ENCODE measurements at places on chromosomes 3 and 15.

- DNase-seq, result no peak
Measured at GRCh38 chr15:88385078-88385700, 82.0 kb downstream of the MRPL46 start.

- no peak for DNase-seq
Measured at GRCh38 chr3:38158472-38158871, 6.9 kb upstream of the OXSR1 start.

GRCh38 chr15:61227269-61227949 is 1.7 kb downstream of the RORA start:
- peak; percentile 52 for DNase-seq

GRCh38 chr3:131917006-131917405 is 117.8 kb downstream of the CPNE4 start:
- no peak for DNase-seq

GRCh38 chr15:51105430-51106016 is 10.8 kb upstream of the TNFAIP8L3 start:
- DNase-seq, result no peak

- no peak for DNase-seq
Measured at GRCh38 chr15:100167884-100168375, 173.8 kb downstream of the ADAMTS17 start.

- no peak for DNase-seq
Measured at GRCh38 chr15:29849218-29849617, 26.9 kb upstream of the TJP1 start.

GRCh38 chr3:100129941-100130340 is 15.6 kb upstream of the FILIP1L start:
- DNase-seq, result no peak

DNA sequence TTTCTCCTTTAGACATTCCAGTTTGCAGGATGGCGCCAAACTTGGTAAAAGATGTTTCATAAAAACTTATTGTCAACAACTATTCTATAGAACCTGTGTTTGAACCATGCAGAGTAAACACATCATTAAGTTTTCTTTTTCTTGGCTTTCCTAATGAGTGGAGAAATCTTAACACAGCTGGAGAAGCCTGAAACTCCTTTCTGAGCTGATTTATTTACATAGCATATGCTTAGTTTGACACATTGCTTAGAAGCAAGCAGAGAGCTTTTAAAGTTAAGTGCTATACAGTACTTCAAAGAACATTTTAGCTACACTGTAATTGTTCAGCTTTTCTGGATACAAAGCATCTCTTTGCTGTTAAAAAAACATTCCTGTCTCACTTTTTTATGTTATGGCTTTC is 61.0 kb upstream of the PAQR5 start:
- no peak for DNase-seq

DNA sequence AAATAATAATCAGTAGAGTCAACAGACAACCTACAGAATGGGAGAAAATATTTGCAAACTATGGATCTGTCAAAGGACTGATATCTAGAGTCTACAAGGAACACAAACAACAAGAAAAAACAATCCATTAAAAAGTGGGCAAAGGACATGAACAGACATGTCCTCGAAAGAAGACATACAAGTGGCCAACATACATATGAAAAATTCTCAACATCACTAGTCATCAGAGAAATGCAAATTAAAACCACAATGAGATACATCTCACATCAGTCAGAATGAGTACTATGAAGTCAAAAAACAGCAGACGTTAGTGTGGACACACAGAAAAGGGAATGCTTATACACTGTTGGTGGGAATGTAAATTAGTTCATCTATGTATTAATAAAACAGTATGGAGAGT is 33.7 kb downstream of the SLC2A2 start:
- peak; percentile 24 for DNase-seq

- no peak for DNase-seq
Measured at GRCh38 chr3:5349343-5349742, 161.8 kb downstream of the EDEM1 start.

DNA sequence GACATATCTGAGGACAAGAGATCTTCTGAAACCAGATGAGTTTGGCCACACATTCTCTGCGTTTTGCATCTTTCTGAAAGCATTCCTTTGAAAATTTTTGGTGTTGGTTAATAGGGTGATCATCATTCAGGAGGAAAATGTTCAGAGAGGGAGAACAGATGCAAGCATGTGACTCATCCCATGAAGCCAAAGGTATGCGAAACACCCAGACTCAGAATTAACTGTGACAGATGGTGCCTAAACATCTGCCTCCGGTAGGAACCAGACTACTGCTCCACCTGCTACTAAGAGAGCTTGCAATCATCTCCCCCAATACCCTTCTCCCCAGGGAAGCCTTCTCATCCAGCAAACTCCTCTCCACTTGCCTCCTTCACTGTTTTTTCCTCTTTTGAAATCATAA is 46.2 kb downstream of the TRIM69 start:
- DNase-seq, result peak; percentile 43

- no peak for DNase-seq
Measured at GRCh38 chr3:123792473-123793201, 91.5 kb downstream of the MYLK start.

DNA sequence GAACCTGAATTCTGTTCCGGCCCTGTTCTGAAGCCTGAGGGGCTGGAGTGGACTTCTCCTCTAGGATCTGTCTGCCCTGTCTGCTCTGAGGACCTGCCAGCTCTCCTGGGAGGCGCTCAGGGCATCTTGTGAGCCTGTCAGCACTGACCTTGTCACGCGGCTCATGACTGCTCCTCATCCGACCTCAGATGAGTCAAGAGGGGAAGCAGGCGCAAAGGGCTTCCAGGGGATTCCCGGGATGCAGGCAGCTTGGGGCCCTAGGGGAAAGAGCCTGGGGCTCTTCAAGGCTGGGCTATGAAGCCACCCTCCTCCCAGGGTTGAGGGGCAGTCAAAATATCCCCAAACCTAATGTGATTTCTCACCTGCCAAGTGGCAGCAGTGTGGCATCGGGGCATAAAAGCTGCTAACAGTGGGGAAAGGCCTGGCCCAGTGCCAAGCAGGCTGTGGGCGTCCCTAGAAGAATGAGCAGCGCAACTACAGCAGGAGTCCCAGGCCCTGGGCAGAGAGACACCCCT is 27.6 kb upstream of the ANKDD1A start:
- peak; percentile 94 for DNase-seq

GRCh38 chr3:59418836-59419235 is 369.0 kb upstream of the CFAP20DC start:
- no peak for DNase-seq

DNA sequence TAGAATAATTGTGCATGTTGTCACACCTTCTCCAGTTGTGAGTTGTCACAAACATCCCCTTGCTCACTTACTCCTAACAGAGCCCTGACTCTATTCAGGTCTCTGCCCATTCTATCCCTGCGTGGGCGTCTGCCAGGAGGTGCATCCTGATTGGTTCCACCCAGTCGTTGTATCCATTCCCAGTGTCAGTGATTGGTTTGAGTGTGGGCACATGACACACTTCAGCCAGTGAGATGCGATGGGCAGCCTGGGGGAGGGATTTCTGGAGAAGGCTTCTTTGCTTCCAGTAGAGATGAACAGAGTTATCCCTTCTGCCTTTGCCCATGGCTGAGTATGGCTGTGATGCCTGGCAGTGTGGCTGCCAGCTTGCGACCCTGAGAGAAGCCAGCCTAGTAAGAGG is 18.7 kb downstream of the PXYLP1 start:
- no peak for DNase-seq

DNA sequence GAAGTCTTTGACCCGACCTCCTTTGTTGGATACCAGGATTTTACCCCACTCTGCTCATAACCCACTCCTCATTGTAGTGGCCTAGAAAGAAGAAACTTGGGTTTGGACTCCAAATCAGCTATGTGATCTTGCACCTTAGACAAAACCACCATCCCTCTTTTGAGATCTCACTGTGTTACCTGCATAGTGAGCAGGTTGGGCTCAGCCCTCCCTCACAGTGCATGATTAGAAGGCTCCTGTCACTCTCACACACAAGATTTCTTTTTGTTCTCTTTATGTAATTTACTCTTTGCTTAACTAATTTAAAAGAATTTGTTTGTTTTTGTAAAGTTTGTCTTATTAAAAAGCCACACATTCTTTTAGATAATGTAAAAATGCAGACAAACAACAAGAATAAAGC is 587.8 kb downstream of the MECOM start:
- no peak for DNase-seq

- no peak for DNase-seq
Measured at GRCh38 chr3:2684046-2684445, 426.1 kb downstream of the IL5RA start.

DNA sequence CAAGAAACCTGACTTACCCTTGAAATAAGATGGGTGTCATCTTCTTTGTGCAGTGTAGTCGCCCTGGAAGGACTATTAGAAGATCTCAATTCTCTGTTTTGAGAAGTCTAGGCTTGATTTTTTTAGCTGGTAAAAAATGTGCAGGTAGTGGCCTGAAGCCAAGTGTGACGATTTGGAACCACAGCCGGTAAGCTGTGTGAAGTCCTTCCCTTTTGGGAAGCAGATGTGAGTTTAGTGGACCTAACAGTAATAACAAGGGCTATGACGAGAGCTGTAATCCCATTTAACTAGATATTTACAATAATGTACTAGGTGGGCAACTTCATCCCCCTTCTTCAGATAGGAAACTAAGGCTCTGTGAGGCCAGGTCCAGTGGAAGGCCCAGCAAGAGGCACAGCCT is 81.7 kb upstream of the MYZAP start:
- DNase-seq, result no peak

DNA sequence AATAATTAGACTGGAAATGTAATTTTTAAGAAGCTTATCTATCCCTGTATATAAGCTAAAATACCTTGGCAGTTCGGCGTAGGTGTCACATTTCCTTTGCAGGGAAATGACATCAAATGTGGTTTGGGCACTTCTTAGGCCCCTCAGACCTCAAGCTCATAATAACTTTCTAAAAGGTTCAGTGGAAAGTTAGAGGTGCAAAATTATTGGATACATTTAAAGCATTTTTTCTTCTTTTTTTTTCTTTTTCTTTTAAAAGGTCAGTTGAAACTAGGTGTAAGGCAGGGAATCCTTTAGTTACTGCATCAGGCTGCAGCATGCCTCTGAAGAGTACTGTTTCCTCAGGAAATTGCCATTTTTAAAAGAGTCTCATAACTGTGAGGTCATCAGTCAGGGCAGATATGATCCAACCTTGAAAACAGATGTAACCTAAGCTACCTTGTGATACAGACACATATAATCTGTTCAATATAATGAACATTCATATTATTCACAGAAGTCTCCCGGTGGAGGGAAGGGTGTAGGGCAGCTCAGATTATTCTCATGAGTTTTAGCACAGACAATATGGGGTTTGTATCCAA is 4.8 kb downstream of the SACM1L start:
- no peak for DNase-seq

DNA sequence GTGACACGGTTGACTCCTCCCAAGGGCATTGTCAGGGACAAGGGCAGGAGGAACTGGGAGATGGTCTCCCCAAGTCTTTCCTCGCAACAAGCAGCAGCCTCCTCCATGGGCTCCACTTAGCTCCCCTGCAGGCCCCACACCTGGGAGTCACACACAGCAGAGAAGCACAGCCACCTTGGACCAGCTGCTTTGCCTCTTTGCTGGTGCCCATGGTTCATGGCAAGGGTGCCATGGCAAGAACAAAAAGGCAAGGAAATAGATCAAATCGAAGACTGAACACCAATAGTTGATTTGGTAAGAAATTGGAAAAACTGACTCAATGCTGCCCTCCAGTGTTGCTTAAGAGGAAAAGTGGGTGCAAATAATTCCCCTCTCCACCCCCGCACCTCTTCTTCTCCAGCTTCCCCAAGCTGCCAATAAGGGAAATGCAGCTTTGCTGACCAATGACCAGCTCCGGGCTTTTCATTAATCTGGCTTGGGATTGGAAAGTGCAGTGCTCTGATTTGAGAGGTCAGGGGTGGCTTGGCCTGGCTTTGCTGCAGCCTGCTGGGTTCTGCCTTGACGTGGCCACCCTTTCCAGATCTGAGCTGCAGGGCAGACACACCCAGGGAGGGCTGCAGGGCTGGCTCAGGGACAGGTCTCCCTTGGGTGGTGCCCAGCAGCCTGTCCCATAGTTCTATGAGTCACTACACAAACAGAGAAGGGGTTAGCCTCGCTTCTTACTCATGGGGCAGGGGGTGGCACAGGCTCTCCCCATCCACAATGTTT is 162.0 kb downstream of the KLF13 start:
- DNase-seq, result peak; percentile 86

GRCh38 chr3:152288681-152289080 is 20.0 kb downstream of the MBNL1 start:
- no peak for DNase-seq

- no peak for DNase-seq
Measured at GRCh38 chr3:112308151-112308911, 14.3 kb upstream of the SLC9C1 start.

DNA sequence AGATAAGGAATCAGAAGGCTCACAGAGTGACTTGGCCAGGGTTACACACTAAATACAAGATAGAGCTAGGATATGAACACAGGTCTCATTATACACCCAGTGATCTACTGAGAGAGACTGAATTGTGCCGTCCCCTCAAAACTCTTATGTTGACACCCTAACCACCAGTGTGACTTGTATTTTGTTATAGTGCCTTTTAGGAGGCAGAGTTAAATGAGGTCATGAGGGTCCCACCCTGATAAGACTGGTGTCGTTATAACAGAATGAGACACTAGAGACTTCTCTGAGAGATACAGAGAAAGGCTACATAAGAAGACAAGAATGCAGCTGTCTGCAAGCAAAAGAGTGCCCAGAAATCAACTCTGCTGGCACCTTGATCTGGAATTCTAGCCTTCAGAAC is 12.6 kb downstream of the KPNA1 start:
- no peak for DNase-seq

DNA sequence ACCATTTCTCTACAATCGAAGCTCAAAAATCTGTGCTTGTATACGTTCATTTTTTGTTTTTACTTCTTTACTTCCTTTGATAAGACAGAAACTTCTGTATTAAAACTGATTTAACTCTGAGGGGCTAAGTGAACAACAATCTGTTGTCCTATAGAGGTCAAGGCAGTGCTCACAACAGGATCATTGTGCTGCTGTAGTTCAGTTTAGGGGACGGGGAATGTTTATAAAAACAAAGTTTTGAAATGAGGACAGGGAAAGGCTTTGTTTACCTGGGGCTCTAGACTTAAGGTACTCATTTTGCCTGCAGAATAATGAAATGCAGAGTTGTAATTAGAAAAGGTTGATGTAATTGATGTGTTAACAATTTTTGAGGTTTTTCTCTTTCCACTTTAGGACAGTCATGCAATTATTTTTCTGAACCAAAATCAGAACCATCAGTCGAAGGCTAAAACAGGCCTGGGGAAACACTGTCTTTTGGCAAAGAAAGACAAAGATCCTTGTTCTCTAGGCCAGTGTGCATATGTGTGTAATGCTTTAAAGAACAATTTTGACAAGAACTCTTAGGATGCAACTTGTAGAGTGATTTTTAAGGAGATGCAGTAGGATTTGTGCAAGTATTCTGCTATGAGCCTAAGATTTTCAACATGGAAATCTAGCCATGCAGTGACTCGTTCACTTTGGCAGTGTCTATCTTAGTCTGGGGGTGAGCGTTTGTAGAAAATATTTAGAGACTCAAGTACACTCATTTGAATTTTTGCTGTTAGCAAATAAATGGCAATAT is 165.2 kb downstream of the PGPEP1L start:
- peak; percentile 34 for DNase-seq

- DNase-seq, result no peak
Measured at GRCh38 chr3:44013967-44014366, 227.7 kb upstream of the TOPAZ1 start.
